Amygdala (tissue), 56 donors: ENCODE measurements at places on chromosomes 7 and 10.

DNA sequence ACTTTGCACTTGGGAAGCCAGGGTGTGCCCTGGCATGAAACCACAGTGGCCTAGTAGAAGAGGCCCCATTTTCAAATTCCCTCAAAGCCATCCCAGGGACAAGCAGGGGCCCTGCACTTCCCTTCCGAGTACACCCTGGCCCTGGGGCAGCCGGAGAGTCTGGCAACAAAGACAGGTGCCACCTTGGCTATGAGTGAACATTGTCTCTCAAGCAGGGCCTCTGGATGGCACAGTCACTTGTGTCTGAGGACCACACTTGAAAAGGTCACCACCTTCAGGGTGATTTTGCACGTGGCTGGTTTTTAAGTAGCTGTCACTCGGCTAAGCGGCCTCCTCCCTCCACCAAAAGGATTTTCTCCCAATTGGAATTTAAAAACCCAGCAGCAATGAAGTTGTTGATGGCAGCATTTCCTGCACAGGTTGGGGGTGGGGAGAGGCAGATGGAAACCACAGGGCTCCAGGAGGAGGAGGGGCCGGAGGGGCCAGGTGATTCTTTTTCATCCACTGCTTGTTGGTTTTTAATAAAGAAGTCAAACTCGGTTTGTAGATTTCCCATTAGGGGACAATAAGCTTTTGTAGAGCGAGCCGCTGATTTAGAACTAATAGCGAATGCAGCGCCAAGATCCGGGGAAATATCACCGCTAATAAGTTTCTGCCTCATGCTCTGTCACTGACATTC, 33.9 kb downstream of the C10orf105 start:
- no peak for DNase-seq

DNA sequence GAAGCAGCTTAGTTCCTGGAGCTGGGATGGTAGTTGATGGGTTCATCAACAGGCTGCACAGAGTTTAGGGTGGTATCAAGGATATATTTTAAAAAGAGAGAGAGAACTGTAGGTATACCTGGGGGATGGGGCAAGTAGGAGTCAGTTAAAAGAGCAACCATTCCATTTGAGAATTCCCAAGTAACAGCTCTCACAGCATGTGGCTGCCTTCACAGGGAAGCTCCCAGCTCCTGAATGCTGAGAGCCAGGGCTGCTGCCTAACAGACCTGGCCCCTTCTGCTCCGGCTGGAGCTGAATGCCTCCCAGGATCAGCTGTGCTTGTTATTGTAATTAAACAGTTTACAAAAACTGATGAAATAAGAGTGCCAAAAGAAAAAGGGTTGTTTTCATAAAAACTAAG, 58.8 kb upstream of the GPR26 start:
- no peak for DNase-seq

GRCh38 chr7:107810626-107811025, 7.6 kb upstream of the SLC26A3 start:
- DNase-seq = no peak

GRCh38 chr7:57789130-57789529, 339.2 kb downstream of the ZNF716 start:
- no peak for DNase-seq

GRCh38 chr7:79298145-79298760, 155.2 kb downstream of the MAGI2 start:
- DNase-seq = no peak

- no peak for DNase-seq
These were observed 95.2 kb downstream of the VOPP1 start for GRCh38 chr7:55476852-55477780.

DNA sequence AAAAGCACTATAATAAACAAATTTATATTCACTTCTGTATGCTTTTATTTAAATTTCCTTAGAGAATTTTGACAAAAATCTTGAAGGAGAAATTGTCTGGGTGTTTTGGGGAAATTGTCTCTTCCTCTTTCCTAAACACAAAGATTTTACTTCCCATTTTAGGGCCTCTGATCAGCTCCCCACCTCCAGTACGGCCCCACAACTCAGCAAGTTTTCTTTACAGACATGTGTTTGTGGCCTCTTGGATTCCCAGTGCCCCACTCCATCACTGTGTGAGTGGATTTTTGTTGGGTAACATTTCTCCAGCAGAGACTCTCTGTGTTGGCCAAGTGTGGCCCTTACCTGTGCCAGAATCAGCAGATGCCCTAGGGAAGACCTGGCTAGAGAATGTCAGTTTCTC, 182.8 kb upstream of the CDC14C start:
- no peak for DNase-seq

- DNase-seq = no peak
These were observed 11.2 kb upstream of the PRTFDC1 start for GRCh38 chr10:24963521-24964041.

GRCh38 chr7:104272767-104273384, 55.5 kb upstream of the LHFPL3 start:
- no peak for DNase-seq

DNA sequence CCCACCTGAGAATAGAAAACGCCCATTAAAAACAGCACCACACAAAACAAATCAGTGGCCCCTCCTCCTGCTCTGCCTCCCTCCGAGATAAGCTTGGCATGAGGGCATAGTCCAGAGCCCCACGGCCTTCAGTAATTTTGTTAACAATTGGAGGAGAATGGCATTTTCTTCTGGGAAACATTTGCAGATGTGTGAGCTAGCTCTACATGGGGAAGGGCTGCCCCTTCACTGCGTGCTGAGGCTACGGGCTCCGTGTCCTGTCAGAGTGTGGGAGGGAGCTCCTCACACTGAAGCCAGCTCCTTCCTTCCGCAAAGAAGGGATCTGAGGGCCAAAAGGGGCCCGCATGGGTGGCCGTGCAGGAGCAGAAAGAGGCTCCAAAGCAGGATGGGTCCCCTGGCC, 15.2 kb downstream of the GRK5 start:
- no peak for DNase-seq

DNA sequence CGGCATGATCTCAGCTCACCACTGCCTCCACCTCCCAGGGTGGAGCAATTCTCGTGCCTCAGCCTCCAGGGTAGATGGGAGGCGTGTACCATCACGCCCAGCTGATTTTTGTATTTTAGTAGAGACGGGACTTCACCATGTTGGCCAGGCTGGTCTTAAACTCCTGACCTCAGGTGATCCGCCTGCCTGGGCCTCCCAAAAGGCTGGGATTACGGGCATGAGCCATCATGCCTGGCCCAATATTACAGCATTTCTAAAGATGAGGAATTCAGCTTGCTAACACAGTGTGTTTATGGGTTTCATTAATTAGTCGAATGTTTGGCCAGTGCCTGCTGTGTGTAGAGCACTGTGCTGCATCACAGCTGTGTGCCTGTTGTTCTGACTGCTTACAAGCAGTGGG, 3.7 kb downstream of the WDR37 start:
- no peak for DNase-seq

DNA sequence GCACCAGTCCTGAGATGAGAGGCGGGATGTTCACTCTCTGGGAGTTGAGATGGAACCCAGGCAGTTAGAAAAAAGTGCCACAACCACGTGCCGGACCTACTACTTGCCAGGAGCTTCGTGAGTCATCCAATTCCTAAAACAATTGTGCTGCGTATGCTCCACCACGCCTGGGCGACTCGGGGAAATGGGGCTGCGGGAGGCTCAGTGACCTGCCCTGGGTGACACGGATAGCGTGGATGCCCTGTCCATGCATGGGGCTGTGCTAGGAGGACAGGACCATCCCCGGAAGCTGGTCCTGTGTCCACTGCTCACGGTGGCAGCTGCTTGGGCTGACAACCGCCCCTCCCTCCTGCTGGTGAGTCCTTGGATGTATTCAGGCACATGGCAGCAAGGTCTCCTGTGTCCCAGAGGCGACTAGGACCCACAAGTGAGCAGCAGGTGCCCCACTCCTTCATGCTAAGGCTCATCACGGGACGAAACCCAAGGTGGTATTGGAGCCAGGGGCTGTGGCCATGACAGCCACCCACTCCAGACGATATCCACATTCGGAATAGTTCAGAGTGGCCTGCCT, 90.4 kb downstream of the BMS1 start:
- no peak for DNase-seq

DNA sequence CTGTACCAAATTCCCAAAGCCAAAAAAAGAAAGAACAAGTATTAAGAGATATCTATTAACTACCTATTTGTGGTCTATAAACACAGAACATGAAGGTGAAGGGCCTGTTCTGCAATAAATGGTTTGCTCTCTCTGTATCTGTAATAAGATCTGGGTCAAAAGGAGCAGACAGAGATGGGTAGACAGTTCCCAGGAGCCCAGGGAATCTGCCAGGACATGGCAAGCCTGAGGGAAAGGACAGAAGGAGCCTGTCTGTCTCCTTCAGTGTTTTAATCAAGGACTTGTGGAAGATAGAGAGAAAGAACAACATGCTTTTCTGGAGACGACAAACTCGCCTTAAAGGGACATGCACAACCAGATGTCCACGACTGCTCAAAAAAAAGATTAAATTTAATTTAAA, 165.7 kb downstream of the ELMO1 start:
- DNase-seq = no peak

DNA sequence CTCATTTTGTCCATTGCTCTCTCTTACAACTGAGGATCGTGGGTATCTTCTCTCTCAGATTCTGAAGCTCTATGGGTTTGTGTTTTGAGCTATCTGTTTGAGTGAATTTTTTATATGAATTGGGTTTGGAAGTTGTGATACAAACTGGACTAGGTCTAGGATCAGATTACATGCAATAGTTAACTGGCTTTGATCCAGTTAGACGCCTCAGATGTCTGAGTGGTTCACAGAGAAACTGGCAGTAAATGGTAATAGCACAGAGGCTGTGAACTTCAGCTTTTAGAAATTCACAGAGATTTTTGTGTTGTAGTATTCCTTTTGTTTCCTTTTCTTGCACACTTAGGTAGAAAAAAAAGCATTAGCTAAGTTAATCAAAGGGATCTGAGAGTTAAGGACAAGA, 12.7 kb upstream of the DNMBP start:
- no peak for DNase-seq

- no peak for DNase-seq
These were observed 85.0 kb downstream of the MPP7 start for GRCh38 chr10:28217848-28218247.

- no peak for DNase-seq
These were observed 87.4 kb downstream of the CDH23 start for GRCh38 chr10:71483885-71484751.

GRCh38 chr7:93958216-93958615, 36.7 kb downstream of the GNG11 start:
- no peak for DNase-seq
